Prostate gland (tissue), 2 donors: ENCODE measurements at places on chromosomes 7 and 10. TPM values are rescaled to one million over a fixed set of nuclear protein-coding genes. Genes with fewer than 3 reads are reported as not detected.
A peak's percentile ranks its signal among the peaks of the same experiment; 100 is the strongest.

The FAM237B gene
- total RNA-seq: not detected

DNA sequence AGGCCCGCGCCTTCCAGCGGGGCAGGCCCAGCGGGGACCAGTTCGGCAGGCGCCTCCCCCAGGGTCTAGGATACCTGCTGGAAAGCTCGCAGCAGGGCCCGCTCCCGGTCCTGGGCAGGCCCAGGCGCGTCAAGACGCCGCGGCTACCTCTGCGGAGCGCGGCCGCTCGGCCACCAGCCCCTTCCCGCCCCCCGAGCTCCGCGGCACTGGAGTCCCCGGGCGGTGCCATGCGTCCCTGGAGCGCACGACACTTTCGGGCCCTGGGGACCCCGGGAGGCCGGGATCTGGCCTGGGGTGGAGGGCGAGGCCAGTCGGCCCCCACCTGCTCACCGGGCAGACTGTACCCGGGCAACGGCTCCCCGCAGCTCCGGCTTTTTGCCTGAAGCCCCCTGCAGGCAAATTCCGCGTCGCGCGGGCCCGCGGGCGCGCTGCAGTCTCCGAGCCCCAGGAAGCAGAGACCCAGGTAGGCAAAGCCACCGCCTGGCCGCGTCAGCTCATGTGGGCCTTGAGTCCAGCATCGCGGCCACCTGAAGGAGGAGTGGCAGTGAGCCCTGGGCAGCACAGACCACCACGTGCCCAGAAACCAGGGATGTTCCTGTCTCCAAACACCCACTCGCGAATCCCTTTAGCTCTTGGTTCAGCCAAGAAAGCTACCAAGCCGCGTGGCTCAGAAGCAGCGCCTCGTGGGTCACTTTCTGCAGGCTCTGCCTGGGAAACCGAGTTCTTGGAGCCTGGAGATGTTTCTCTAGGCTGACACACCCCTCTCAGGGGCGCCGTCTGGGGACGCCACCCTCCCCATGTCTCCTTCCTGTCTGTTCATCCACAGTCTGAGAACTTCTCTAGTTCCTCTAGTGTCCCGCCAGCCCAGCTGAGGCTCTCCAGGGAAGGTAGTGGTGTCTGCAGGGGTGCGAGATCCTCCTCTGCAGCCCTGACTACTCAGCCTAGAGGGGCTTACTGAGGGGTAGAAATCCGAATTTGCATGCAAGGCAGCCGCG, 46.1 kb upstream of the APBB1IP start:
- no peak for DNase-seq

DNA sequence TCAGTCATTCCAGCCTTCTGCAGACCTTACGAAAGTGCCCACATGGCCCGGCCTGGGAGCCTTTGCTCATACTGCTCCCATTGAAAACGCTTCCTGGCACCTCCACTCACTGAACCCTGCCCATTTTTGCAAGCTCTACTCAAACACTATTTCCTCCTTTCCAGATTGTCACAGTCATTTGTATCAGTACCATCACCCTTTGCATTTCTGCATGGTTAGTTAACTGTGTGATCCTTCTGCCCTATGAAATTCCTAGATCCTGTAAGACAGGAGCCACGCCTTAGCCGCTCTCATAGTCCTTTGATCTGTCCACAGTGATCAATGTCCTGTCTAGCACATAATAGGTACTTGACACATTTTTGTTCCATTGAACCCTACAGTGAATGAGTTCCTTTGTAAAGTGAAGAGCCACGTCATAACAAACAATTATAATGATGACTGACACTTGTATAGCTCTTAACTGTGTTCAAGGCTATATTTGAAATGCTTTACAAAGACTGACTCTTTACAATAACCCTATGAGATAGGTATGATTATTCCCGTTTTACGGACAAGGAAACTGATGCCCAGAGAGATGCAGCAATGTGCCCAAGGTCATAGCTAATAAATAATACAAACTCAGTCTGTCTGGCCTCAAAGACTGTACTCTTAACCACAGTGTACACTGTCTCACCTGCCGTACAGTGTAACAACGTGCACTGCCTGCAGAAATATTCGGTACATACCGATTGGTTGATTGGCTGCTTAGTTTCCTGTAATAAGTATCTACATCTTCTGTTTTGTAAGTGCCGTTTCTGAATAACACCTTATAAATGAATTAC, 16.6 kb upstream of the ITIH2 start:
- DNase-seq: no peak

The GJD4 gene
- 1.1 TPM for total RNA-seq

The TAS2R5 gene
- 4.0 TPM for total RNA-seq

- DNase-seq: no peak
Observed at GRCh38 chr10:111990734-111991133, 192.8 kb downstream of the GPAM start.

- DNase-seq: no peak
Observed at GRCh38 chr7:3494947-3495346, 193.9 kb downstream of the SDK1 start.

DNA sequence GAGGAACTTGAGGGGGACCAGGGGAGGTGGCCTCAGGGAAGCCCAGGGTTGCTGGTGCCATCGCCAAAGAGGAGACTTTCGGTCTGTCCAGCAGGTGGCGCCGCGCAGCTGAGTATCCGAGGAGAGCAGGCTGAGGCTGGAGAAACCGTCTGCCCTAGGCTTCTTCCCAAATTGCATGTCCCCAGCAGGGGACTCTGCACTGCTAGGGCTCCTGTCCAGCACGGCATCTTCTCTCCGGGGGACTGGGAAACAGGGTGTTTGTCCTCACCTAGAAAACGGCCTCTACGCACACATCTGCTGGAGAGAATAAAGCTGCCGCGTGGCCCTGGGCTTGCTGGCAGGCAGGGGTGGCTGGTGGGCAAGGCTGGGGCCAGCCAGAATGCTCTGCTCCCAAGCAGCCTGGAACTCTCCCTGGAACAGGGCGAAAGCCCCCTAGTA, 161.9 kb downstream of the SH2D4B start:
- peak; percentile 74 for DNase-seq

DNA sequence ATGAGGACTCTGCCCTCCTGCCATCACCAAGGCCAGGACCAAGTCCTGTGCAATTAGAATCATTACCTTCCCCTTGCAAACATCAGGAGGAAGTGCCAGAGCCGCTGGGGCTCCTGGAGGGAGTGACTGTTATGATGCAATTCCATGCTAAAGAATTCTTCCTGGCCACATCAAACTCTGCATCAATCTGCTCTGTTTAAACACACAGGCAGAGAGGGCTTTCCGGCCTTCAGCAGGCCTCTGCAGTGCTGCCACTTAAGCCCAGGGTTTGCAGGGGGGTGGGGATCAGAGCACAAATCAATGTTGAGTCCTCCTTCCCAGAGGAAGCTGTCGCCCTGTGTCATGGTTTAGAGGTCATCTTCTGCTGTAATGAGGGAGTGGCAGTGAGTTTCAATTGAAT, 58.1 kb downstream of the CTBP2 start:
- DNase-seq: no peak

- no peak for DNase-seq
Observed at GRCh38 chr10:64846700-64847099, 1325.5 kb downstream of the REEP3 start.

GRCh38 chr10:124484661-124485060, 23.0 kb downstream of the LHPP start:
- DNase-seq: no peak

GRCh38 chr10:47241946-47242867, 57.8 kb upstream of the GDF10 start:
- no peak for DNase-seq

GRCh38 chr10:129079705-129080104, 387.3 kb upstream of the MGMT start:
- DNase-seq: no peak

The PLPP4 gene
- total RNA-seq: 0.27 TPM

DNA sequence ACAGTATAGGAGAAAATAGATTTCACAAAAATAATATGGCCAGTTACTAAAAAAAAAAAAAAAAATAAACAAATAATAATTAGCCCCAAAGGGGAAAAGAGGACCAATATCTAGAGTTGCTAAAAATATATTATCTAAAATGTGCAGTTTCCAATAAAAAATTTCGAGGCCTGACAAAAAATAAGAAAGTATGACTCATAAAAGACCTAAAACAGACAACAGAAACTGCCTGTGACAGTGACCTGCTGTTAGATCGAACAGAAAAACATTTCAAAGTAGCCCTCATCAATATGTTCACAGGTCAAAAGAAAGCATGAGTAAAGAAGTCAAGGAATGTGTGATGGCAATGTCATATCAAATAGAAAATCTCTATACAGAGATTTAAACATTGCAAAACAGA, 11.8 kb upstream of the TSPAN12 start:
- DNase-seq: no peak

DNA sequence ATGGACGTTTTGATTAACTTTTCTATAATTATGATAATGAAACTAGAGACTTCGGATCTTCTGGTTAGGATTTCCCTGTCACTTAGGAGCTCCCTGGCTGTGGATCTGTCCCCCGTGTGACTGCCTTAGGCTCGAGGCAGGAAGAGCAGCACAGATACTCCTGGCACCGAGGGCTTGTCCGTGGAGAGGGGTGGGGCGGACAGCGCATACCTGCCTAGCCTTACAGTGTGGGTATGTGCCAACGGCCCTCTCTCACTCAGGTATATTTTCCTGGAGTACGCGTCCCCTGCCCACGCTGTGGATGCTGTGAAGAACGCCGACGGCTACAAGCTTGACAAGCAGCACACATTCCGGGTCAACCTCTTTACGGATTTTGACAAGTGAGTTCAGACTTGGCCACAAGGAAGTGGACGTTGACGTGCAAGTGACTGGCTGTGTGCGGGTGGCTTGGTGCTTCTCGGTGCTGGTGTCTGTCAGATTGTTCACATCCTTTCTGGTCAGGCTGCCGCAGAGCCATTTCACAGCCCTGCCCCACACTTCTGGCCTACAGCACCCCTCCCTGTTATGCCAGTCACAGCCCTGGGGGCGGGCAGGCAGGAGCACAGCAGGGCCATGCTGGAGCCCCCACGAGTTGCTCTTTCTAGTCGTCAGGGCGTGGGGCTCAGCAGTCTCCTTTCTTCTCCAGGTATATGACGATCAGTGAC, 7.9 kb downstream of the EIF3B start:
- no peak for DNase-seq

The MSS51 gene
- total RNA-seq: 2.2 TPM

DNA sequence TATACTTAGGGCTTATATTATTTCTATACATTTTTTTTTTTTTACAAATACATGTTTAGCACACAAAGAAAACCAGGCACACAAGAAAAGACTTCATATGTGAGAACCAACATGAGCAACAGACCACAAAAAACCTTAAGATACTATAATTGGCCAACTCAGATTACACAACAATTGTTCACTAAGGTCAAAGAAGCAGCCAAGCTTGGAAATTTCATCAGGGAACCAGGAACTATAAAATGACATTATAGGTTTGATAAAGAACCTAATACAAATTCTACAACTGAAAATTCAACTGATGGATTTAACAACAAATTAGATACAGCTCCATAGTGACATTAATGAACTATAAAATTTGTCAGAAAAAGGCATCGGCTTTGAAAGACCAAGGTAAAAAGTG, 4.4 kb upstream of the LUC7L2 start:
- DNase-seq: no peak

DNA sequence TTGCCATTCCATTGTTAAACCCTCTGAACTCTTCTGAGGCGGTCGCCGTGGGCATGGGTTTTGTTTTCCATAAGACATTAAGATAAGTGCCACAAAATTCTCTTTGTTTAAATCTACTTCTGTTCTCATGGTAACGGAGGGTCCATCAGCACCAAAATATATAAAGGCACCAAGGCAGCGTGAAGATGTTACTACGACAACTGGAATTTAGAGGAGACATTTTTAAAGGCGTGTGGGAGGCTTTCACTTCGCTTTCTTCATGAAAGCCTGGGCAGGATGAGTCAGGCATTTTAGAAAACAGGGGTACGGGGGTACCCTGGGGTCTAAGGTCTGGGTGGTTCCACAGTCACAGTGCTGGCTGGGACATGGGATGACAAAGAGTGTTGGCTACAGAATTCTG, 34.0 kb downstream of the SMKR1 start:
- no peak for DNase-seq

DNA sequence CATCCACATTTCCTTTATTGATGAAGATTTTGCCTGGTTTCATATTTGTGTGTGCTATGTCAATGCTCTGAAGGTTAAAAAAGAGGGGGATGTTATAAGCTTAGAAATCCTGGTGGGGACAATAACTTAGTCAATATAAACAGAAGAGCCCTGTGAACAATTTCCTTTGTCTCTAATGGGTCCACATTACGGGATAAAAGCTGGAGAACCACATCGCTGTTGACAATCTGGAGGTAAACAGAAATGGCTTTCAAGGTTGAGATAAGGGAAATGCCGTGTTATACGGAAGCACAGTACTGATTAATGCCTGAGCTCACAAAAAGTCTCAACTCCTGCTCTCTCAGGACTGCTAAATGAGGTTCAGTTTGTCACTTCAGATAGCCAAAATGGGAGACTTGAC, 16.8 kb downstream of the ASAH2 start:
- DNase-seq: no peak

The CCL24 gene
- not detected for total RNA-seq

DNA sequence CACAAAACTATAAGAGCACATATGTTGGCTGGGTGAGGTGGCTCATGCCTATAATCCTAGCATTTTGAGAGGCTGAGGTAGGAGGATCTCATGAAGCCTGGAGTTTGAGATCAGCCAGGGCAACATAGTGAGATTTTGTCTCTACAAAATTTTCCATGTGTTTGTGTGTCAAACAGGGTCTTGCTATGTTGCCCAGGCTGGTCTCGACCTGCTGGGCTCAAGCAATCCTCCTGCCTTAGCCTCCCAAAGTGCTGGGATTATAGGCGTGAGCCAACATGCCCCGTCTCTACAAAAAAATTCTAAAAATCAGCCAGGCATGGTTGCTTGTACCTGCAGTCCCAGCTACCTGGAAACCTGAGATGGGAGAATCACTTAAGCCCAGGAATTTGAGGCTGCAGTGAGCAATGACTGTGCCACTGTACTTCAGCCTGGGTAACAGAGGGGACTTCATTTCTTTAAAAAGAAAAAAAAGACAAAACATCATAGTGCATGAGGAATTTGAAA, 28.3 kb downstream of the FZD9 start:
- no peak for DNase-seq

DNA sequence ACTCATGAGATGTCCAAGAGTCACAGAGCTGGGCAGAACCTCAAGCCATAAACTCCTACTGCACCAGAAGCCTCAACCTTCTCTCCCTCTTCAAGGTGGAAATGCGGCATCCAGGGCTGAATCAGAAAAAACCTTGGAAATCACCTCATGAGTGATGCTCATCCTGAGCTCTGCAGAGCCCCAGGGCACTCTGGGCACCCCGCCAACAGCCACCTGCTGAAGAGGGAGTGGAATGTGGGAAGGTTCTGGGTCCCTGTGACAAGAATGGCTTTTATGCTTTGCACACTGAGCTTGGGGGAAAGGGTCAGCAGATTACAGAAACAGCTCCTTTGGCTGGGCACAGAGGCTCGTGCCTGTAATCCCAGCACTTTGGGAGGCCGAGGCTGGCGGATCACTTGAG, 18.8 kb downstream of the NUDT1 start:
- DNase-seq: no peak

- DNase-seq: no peak
Observed at GRCh38 chr10:31242902-31243301, 76.1 kb upstream of the ZEB1 start.

The ACTR3C gene
- total RNA-seq: 10.7 TPM

The HNRNPH3 gene
- total RNA-seq: 29.1 TPM
